ENCODE measurements at places on chromosomes 1 and 21. TPM values are rescaled to one million over a fixed set of nuclear protein-coding genes. Genes with fewer than 3 reads are reported as not detected.

- DNase-seq: no peak
Observed at GRCh38 chr1:69648486-69648885, 80.8 kb downstream of the LRRC7 start.

DNA sequence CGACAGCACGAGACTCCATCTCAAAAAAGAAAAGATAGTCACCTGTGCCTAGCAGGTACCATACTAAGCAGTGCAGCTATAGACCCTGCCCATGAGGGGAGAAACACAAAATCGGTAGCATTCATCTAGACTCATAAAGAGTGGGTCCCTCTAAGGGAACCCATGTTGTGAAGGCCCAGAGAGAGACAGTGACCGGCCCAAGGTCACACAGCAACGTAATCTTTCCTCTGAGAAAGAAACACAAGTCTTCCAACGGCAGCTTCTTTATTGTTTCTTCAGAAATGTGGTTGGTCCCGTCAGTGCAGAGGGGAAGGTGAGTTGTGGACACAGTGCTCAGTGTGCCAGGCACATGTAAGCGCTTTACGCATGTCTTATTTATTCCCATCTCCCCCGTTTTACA lies 198.6 kb upstream of the TMEM51 start:
- DNase-seq: no peak

DNA sequence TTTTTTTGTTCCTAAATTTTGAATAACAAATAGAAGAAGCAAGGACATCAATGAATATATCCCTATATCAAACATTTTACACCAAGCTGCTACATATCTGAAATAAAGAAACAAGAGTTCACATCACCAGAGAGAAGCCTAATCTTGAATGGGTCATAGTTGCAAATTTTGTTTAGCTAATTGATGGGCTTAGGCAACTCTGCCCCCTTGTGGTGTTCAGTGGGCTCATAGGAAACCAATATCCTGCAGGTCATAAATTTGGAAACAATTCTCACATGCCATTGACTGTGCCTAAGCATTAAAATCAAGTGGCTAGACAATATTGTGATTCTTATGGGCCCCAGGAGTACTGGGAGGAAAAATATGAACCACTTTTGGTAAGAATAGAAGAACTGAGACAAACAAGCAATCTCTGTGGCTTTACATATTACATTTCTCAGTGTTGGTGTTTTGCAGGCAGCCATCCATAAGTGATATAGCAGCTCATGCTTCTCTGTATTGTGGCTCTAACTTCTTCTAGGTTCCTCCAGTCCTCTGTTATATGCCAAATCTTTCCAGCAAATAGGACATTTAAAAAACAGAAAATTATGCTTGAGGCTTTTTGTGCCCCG lies 1262.8 kb upstream of the PRMT6 start:
- no peak for DNase-seq

GRCh38 chr1:208235982-208236761 lies 8.0 kb downstream of the PLXNA2 start:
- peak; percentile 77 for DNase-seq

- no peak for DNase-seq
Observed at GRCh38 chr1:177238967-177239366, 68.2 kb downstream of the BRINP2 start.

- DNase-seq: no peak
Observed at GRCh38 chr1:214843281-214843680, 239.3 kb upstream of the KCNK2 start.

DNA sequence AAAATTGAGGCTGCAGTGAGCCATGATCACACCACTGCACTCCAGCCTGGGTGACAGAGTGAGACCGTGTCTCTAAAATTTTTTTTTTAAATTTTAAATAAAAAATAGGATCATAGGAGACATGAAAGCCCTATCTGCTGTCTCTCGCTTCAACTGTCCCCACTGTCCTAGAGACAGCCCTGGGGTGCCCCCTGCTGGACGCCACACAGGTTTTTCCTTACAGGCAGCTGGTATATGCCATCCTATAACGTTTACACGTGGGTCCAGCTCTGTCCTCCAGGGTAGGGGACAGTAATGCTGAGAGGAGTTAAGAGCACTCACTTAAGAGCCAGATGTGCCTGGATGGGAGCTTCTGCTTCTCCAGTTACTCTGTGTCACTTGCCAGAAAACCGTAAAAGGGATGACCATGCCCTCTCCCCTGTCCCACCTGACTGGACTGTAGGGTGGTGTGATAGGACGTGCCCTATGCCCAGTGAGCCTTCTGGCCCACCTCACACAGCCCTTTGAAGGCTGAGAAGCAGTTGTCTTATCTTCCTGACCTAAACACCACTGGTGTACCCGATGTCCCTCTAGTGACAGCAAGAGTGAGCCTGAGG lies 8.5 kb downstream of the FBXO2 start:
- peak; percentile 35 for DNase-seq

GRCh38 chr1:230567221-230567575 lies 75.1 kb upstream of the COG2 start:
- no peak for DNase-seq

DNA sequence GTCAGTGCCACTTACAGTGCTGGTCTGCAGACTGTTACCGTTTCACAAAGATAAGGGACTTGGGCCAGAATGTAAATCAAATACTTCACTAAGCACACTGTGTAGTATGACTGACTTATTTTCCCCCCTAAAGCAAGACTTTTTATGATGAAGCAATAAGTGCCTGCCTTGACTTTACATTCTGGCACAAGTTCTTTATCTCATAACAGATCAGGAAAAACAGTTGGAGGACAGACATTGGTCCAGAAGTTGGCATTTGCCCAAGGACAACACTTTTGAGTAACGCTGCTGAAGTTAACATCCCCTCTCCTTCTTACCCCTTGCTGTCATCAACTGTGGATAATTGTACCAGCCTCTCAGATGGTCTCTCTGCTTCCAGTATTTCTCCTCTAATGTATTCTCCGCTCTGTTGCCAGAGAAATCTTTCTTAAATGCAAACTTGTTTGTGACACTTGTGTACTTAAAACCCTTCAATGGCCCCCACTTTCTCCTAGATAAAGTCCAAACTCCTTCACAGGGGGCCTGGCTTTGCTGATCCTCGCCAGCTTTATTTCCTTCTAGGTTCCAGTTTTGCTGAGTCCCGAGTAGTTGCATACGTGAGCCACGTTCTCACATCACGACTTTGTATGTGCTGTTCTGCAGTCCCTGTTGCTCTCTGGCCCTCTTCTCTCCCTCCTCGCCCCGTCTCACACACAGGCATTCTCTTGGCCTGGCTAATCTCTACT lies 45.7 kb downstream of the S1PR1 start:
- DNase-seq: no peak

DNA sequence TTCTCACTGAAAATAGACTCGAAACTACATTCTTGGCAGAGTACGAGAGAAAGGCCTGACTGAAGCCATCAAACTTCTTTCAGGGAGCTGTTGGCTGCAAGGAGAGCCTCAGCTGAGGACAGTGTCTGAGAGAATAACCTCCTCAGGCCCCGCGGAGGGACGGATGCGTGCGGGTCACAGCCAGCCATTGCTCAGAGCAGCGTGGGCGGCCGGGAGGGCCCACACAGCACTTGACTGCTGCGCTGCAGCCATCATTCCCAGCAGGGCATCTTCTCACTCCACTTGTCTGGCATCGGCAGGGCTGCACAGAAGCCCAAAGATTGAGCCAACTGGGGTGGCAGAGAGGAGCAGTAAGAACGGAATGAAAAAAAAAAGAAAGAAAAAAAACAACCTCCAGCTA lies 113.5 kb downstream of the XCL2 start:
- DNase-seq: no peak

DNA sequence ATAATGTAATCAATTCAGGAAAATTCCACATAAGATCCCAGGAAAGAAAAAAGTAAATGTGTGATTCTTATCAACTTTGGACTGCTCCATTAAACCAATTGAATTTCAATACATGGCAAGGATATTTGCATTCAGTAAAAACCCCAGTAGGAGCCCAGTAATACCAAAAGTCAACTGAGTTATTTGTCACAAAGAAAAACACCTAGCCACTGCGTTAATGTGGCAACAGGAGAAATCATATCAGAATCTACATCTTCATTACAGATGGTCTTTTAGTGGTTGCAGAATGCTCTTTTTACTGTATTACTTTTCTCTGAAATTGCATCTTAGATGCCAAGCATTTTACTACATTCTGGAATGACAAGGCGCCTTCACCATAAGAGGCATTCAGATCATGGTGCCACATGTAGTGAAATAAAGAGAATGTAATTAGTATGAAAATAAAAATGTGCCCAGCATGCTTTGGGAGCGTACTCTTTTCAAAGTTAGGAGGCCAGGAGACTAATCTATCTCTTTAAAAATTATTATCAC lies 180.7 kb downstream of the PATJ start:
- DNase-seq: no peak

Gene TRAPPC3
- total RNA-seq: 134 TPM

Gene AMY2A
- total RNA-seq: not detected

Gene NBPF12
- 4.8 TPM for total RNA-seq

Gene NBPF10
- 2.1 TPM for total RNA-seq

Gene TMIGD3
- total RNA-seq: not detected

Gene PSMG1
- total RNA-seq: 81.9 TPM

Gene BGLAP
- not detected for total RNA-seq

Gene DIP2A
- total RNA-seq: 19.2 TPM

Gene ZNF593OS
- total RNA-seq: 0.24 TPM

Gene AMY1A
- total RNA-seq: not detected

Gene RRP15
- 16.7 TPM for total RNA-seq

All from SJSA1 (cell line).